Hematopoietic multipotent progenitor cell treated with erythropoietin and hydrocortisone succinate and interleukin-3 and kit ligand, for 17 days (in vitro differentiated cells): ENCODE measurements at places on chromosomes 7 and 10.
A peak's percentile ranks its signal among the peaks of the same experiment; 100 is the strongest.

GRCh38 chr7:155845226-155845625 lies 33.0 kb upstream of the SHH start:
- DNase-seq = no peak

GRCh38 chr10:75263806-75264205 lies 28.0 kb upstream of the COMTD1 start:
- no peak for DNase-seq

- no peak for DNase-seq
These were observed 253.1 kb downstream of the GRID1 start for GRCh38 chr10:86113501-86113900.

DNA sequence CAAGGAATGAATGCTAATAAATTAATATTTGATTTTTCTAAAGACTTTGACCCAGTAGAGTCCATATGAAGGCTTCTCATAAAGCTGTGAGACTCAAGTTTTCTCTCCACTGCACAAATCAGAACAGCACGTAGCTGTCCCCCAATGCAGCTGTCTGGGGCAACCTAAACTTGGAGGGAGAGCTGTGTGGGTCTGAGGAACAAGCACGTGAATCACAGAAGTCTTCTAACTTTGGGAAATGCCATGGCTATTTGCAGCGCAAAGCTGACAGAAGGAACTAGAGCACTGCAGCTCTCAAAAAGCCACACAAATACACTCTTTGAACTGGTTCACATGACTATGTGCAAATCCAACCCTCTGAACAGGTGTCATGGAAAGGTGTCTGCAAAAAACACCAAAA lies 47.9 kb downstream of the COL1A2 start:
- no peak for DNase-seq

DNA sequence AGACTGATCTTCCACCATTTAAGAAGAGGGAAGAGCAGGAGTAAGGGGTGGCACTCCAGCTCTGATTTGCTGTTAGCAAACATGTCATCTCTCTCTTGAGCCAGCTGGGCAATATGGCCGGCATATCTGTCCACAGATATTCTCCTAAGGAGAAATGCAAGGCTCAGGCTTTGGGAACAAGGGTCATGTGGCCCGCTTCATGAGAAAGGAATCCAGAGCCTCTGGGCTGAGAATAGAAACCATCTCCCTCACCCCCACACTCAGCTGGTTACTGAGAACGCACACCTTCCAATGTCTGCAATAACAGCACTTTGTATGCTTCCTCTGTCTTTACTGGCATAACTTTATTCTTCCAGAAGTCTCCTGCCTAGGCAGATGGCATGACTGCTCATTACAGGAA lies 171.2 kb downstream of the ELMO1 start:
- DNase-seq = no peak

GRCh38 chr7:95139922-95140321 lies 184.4 kb downstream of the PON1 start:
- no peak for DNase-seq

DNA sequence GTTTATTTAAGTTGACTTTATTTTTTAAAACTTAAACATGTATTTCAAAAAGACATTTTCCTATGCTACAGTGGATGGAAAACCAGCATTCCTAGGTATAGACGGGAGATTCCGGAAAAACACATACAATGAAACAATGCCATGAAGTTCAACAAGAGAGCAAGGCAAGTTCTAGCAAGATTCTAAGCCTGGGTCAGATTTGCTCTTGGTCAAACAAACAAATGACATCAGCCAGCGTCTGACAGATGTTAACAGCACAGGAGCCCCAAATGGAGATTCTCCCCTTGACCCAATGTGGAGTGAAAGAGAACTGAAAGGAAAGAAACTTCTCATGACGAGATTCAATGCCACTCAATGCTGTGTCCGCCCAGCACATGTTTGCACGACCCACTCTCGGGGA lies 149.9 kb downstream of the NEURL1 start:
- DNase-seq = no peak

GRCh38 chr7:151298765-151299164 lies 42.8 kb upstream of the NUB1 start:
- no peak for DNase-seq

GRCh38 chr10:102538811-102539210 lies 35.0 kb downstream of the SUFU start:
- no peak for DNase-seq

DNA sequence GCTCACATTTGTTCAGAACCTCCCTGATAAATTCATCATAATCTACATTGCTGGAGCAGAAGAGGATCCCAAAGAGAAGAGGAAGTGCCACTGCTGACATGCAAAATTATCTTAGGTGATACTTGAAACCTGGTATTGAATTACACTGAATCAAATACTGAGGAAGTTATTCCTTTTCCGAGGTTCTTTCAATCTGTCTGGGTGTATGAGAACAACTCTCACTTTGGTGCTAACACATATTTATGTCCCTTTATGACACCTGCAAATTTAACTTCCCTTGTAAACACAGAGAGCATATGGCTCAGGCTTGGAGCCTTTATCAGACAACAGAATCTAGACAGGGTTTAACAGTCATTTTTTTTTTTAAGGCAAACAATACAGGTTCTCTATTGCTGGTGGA lies 131.4 kb downstream of the SRPK2 start:
- no peak for DNase-seq

GRCh38 chr10:16505161-16505560 lies 16.5 kb downstream of the C1QL3 start:
- DNase-seq = no peak

GRCh38 chr7:127943541-127944521 lies 87.4 kb downstream of the LRRC4 start:
- peak; percentile 8 for DNase-seq

- DNase-seq = no peak
These were observed 81.4 kb upstream of the EMX2 start for GRCh38 chr10:117460846-117461765.

DNA sequence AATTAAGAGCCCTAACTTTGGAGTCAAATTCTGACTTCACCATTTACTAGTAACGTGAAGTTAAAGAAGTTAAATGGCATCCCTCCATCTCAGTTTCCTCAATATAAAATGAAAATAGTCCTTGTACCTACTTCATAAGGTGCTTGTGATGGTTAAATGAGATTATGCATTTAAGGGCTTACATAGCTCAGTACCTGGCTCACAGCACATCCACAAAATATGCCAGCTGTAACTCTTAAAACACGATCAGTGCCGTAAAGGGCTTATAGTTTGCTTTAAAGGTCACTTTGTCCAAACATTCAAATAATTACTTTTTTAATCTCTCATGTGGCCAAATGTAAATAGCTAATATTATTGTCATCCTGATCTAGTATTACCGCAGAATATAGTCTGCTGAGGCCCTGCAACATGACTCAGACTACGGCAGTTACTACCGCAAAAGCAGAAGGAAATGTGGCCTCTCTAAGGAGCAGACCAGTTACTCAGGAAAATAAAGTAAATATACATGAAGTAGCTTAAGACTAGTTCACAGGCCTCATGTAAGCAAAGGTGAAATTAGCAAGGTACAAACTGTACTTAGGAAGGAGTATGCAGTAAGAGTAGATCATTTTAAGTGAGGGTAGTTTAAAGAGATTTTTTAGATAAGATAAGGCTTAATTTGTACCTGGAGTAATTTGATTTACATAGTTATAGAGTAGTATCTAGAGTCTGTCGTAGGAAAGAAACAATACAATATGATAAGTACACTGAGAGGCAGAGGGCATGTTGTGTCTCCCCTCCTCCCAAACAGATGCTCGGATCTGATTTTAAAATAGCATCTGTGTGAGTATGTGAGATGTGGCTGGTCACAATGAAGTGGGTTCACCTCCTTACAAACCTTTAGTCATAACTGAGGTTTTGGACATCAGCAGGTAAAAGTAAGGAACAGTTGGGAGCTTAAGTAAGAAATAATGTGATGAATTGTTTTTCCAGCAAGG lies 13.1 kb downstream of the CASP2 start:
- no peak for DNase-seq

GRCh38 chr10:88028072-88028471 lies 164.6 kb downstream of the PTEN start:
- no peak for DNase-seq

DNA sequence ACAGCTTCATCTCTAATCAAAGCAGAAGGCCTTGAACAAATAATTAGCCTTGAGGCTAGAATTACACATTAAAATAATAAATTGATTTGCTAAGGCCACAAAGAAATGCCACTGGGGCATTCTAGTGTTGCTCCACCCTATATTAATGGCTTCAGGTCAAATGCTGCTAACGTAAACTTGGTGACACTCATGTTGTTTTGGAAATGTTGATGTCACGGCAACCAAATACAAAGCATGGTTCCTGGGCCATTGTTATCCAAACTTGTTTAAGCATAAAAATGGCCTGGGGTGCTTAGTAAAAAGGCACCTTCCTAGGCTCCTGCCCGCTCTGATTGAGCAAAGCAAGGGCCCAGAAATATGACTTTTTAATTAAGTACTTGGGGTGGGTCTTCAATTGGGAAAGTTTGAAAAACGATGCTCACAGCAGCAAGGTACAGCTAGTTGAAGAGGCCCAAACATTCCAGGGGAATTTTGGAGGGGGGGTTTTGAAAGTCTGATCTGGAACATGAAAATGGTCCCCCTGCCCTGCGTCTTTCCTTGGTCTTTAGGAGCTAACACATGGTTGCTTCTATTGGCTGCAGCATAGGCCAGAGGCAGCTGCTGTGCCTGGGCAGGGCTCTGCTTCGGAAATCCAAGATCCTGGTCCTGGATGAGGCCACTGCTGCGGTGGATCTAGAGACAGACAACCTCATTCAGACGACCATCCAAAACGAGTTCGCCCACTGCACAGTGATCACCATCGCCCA lies 67.8 kb downstream of the ABCC2 start:
- DNase-seq = no peak

DNA sequence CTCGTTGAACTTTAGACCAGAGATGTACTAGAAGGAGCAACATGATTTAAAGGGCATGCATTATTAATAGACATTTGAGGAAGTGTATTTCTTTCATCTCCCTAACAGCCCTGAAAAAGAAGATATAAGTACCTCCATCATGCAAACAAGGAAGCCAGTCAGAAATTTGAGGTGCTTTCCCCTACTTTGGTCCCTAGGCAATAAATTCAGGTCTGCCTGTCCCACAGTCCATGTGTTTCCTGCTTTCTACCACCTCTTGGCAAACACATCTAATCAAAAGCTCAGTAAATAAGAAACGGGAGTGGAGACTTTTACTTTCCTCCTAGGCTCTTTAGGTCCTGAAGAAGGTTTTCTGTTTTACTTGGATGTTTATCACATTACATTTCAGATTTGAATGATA lies 5.2 kb upstream of the SEMA3C start:
- DNase-seq = no peak

DNA sequence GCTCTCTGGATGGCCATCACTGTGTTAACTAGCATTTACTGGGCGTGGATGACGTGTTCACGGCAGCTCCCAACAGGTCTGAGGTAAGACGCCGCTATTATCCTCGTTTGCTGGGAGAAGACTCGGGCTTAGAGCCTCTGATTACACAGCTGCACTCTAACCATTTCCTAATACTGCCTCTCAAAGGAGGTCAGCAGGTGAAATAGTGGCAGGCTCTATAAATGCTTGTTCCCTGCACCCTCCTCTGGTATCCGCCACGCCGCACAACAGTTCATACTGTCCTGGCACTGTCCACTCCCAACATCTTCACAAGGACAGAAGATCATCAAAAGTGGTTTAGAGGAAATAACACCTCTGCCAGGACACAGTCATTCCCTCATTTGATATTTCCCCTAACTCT lies 28.3 kb downstream of the HIPK2 start:
- no peak for DNase-seq

DNA sequence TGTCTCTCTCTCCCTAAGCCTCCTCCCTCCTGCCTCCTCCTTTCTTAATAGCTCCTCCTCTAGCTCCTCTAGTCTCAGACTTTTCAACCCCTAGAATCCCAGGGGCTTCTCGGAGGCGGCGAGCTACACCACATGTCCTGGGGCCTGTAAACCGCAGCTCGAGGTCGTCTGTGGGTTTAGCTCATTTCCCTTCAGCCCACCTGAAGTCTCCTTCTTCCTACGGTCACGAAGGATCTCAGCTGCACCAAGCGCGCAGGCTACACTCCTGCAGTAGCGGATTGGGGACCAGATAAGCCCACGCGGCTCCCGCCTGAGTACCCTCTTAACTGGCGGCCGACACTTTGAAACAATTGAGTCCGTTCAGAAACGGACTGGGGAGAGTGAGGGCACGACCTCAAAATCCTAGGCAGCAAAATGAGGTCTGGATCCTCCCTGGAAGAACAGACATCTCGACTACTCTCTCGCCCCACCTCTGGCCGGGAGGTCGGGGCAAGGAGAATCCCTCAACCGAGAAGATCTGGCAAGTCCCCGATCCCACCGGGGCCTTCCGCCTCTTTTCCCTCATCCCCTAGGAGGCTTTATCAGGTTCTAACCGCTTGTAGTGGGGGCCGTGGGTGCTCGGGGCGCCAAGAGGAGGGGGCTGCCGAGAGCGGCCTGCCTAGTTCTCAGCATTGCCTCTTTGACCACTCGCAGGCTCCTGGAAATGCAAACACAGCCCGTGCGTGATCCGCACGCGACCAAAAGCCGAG lies 1.3 kb upstream of the SORCS3 start:
- no peak for DNase-seq

DNA sequence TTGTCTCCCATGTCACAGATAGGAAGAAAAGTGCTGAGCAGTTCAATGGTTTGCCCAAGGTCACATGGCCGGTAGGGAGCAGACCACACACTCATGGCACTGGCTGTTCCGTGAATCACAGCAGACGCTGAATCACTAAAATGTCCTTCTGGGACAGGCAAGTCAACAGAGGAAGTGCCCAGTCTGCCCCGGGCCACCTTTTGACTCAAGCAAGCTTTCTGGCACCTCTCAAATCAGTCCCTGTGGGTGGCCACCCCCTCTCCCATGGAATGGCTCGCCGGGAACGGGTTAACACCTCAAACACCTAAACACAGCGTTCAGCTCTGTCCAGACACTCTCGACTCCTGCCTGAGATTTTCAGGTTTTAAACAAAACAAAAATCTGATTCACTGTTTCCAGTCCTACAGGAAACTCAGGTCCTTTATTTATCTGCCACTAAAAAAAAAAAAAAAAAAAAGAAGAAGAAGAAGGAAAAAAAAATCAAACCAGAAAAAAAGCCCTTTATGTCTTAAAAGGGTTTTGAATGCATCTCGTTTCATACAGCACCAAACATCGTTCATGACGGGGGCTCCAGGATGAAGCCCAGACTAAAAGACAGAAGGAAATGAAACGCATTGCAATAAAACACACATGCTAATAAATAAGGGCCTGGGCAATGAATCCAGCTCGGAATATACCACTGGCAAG lies 15.5 kb downstream of the CARD11 start:
- DNase-seq = no peak

GRCh38 chr10:31940839-31941653 lies 12.4 kb upstream of the ARHGAP12 start:
- DNase-seq = no peak

GRCh38 chr7:73354821-73355220 lies 26.9 kb downstream of the FKBP6 start:
- DNase-seq = no peak

DNA sequence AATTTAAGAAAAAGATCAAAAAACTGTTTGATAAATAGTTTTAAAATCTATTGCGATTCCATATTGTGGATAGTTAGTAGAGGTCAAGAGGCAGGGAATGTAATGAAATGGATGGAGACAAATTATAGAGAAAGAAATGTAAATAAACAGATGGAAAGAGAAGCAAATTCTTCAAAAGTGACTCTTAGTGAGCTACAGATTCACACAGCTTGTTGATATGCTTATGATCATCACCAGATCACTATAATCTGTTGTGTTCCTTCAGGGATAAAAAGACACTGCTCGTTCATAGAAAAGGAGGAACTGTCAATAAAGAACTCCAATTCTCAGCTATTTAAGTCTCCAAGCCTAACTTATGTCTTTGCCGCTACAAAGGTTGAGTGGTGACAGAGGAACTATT lies 251.4 kb upstream of the SEMA3C start:
- no peak for DNase-seq

GRCh38 chr7:81173766-81174281 lies 255.0 kb upstream of the SEMA3C start:
- DNase-seq = no peak
